Endothelial cell (in vitro differentiated cells): ENCODE measurements at places on chromosomes 2 and 18.

DNA sequence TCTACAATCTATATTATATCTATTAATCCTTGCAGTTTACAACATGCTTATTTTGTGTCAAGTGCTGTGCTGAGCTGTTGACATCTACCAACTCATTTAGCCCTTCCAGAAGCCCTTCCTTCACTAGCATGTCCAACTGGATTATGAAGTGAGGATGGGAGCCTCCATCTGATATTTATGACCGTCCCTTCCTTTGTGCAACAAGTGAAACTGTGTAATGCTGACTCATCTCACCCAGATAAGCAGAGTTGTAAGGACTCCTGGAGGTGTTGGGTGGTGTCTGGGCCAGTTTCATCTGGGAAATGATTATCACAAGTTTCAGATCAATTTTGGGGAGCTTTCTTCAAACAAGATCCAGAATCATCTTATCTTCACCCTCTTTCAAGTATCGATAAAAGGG, 156.6 kb upstream of the ETAA1 start:
- no peak for DNase-seq

GRCh38 chr2:59073286-59073685, 832.2 kb upstream of the FANCL start:
- DNase-seq, result no peak

- DNase-seq, result no peak
These were observed 659.8 kb downstream of the CPS1 start for GRCh38 chr2:211216221-211216620.

- no peak for DNase-seq
These were observed 63.0 kb downstream of the NPAS2 start for GRCh38 chr2:100882645-100883613.

DNA sequence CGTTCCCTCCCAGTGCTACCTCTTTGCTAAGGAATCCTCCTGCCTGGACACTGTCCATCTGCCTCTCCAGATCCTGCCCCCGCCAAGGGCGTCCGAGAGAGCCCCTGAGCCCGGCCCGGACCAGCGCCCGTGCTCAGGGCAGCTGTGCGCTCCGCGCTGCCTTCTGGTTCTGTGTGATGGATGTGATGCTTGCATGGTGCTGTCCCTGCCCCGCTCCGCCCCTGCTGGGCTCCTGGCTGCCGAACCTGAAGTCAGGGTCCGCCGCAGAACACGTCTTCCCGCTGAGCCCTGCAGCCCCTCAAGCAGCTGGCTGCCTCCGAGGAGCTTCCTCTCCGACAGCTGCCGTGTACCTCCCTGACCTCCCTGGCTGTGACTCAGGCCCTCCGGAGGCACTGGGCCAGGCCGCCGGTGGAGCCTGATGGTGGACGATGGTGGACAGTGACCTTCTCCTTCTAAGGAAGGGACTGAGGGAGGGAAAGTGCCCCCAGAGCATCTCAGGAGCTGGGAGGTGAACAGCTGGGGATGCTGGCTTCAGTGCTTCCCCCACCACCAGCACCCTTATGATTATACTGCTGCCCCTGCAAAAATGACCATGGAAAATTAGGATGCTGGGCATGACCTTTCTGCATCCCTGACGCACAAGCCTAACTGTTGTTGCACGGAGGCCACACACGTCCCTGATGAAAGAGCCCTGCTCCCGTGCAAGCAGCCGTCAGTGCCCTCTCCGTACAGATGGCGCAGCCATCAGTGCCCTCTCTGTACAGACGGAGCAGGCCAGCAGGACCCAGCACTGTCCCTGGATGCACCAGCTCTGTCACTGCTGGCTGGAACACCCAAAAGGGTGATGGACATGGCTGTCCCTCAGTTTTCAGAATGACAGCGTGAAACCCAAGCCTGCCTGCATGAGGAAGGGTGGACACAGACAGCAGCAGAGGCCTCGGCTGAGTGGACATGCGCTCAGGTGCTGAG, 99.3 kb downstream of the TPO start:
- no peak for DNase-seq

- DNase-seq, result no peak
These were observed 47.8 kb downstream of the PSMD14 start for GRCh38 chr2:161355983-161356382.

DNA sequence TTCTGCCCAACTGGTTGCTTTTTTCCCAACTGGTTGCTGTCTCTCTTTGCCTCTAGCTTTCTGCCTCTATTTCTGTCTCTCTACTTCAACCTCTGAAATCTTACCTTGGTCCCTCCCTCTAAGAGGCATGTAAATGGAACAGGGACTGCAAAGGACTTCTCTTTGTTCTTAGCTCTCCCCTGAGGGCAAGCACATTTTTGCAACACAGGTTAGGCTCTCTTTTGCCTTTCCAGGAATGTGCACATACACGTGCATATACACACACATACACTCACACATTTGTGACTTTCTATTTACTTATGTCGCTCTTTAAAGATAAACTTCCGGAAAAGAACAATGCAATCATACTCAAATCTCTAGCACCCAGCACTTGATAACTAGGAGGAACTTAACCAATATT, 262.6 kb upstream of the DDX18 start:
- no peak for DNase-seq

- DNase-seq, result no peak
These were observed 29.0 kb upstream of the EPAS1 start for GRCh38 chr2:46268196-46268595.

GRCh38 chr2:151713291-151713903, 20.9 kb downstream of the NEB start:
- DNase-seq, result no peak

- no peak for DNase-seq
These were observed 196.1 kb downstream of the BABAM2 start for GRCh38 chr2:28086611-28087010.

DNA sequence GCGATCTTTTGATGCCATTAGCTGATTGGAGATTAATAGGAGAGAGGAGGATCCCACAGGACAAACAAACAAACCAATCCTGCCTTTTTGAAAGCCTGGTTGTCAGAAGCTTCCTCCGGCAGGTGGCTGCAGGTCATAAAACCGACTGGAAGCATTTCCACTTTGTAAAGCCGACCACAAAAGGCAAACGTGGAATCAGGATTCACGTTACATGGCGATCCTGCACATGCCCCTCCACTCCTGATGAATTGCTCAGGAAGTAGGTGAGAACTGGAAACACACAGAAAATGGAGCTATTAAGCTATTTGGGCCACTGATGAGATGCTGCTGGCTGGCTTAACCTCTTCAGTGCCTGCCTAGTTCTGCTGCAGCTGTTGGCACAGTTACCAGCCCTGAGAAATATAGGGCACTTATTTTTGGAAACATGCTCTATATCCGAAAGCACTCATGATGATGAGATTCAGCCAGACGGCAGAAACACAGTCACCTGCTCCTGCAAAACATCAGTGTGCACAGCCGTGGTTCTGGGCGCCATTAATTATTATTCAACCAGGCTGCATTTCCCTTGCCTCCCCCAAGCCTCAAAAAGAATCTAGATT, 110.3 kb upstream of the ST6GAL2 start:
- no peak for DNase-seq

DNA sequence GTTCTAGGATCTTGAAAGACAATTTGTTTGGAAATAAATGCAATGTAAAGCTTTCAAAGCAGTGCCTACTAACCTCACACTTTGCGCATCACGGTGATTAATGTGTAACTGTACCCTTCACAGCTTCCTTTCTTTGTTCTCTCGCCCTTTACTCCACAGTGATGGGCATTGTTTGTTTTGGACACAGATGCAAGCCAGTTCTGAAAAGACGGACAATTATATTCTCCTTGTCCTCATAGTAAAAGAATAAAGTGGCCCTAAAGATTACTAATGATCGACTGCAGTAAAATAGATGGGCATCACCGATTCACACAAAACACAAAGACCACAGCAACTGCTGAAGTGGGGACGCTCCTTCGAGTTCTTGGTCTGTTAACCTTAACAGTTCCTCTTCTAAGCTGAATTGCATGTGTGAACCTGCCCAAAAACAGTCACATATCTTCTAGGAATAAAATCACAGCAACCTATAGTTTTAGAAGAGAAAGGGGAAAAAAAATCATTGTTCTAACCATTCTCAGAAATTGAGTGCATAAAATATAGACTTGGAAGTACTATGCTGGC, 7.7 kb downstream of the L3MBTL4 start:
- DNase-seq, result no peak

GRCh38 chr2:46334389-46335271, 37.4 kb downstream of the EPAS1 start:
- no peak for DNase-seq

GRCh38 chr2:160942476-160943142, 217.6 kb upstream of the TANK start:
- DNase-seq, result no peak

- DNase-seq, result no peak
These were observed 64.7 kb downstream of the TEX51 start for GRCh38 chr2:126963390-126963789.

- no peak for DNase-seq
These were observed 119.0 kb upstream of the SNTG2 start for GRCh38 chr2:831622-832021.

- no peak for DNase-seq
These were observed 229.5 kb downstream of the ETAA1 start for GRCh38 chr2:67626656-67627055.
